Skeletal muscle cell (primary cell): ENCODE measurements at places on chromosomes 2 and 18.
A peak's percentile ranks its signal among the peaks of the same experiment; 100 is the strongest.

DNA sequence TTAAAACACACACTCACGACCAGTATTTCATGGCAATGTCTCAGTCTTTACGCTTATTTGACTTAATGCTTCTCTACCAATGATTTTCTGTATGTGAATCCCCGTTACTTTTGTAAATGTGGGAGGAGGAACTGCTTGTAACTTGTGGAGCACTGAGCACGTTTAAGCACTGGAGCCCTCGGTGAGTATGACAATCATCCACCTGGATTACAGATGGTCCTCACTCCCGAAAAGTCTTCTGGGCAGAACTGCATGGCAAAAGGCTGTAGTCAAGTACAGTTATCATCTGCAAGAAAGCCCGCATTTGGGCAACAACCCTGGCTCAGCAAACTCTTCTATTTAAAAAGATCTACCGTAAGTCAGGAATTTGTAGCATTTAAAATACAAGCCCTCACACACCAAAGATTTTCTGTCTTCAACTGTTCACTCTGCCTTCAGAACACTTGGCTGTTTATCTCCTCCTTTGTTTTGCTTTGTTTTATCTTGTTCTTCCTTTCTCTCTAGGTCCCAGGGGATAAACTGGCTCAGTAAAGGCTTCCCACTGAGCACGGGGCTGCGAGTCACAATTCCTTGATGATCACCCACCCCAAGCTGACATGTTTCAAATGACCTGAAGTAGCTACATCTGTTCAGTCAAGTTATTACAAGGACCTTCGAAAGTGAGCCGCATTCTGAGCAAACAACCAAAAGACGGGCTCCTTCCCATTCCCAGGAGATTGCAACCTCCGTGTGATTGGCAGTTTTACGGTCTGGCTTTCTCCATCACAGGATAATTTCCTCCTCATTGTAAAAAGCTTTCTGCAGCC is 102.2 kb downstream of the DLGAP1 start:
- DNase-seq = no peak

DNA sequence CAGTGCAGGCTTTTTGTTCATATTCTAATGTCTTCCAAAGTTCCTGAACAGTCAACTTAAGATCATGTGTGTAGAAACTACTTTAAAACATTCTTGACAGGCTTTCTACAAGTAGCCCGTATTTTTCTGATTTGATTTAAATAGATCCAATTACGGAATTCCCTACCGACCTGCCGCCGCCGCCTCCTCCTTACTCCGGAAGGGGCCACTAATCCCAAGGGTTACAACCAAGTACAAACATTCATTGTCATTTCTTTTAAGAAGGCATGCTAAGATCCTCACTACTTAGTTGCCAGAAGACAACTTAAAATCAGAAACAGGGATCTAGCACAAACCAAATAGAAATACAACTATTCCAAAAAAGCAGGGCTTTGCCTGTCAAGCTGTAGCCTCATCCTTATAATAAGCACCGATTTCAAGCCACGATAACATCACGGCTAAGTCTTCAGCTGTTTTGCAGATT is 784 bp downstream of the WDR33 start:
- DNase-seq = no peak

GRCh38 chr2:209145941-209146681 is 277.7 kb upstream of the MAP2 start:
- DNase-seq = no peak

DNA sequence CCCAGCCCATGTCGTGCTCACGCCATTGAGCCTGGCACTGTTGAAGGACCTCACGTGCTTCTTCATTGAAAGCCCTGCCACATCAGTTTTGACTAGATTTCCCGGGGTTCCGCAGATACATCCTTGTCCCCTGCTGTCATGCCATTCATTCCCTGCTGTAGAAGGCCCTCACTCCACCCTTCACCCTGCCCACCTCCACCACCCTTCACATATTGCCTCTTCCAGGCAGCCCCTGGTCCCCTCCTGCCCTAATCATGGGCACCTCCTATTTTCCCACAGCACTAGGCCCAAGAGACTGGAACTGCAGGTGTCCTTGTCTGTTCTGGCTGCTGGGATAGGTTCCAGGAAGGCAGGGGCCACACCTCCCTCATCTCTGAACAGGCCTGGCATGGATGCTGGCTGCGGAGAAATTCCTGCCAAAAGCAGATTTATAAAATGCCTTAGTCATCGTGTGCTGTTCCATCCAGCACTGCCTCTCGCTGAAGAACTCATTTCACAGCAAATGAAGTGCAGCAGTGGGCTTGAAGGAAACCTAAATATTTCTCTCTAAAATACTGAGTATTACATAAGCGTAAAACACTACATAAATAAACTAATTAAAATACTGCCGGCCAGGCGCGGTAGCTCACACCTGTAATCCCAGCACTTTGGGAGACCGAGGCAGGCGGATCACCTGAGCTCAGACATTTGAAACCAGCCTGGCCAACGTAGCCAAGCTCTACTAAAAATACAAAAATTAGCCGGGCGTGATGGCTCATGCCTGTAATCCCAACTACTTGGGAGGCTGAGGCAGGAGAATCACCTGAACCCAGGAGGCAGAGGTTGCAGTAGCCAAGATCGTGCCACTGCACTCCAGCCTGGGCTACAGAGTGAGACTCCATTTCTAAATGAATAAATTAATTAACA is 38.4 kb downstream of the EIF4E2 start:
- DNase-seq = peak; percentile 36

DNA sequence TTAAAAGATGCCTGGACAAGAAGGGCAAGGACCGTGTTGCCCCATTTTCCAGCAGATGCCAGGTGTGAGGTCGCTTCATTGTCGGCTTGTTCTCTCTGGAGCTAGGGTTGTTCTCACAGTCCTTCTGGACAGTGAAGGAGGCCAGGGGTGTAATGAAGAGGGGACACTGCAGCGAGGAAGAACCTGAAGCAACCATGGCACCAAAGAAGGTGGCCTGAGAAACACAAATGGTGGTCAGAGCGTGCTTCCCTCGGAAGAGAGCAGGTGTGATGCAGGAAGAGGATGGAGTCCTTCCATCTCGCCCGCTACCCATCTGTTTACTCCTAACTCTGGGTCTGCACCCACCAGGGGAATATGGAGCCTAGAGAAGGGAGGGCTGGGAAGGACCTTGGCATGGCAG is 50.3 kb upstream of the TWIST2 start:
- DNase-seq = no peak

GRCh38 chr2:39661826-39662225 is 3.9 kb upstream of the TMEM178A start:
- DNase-seq = no peak

DNA sequence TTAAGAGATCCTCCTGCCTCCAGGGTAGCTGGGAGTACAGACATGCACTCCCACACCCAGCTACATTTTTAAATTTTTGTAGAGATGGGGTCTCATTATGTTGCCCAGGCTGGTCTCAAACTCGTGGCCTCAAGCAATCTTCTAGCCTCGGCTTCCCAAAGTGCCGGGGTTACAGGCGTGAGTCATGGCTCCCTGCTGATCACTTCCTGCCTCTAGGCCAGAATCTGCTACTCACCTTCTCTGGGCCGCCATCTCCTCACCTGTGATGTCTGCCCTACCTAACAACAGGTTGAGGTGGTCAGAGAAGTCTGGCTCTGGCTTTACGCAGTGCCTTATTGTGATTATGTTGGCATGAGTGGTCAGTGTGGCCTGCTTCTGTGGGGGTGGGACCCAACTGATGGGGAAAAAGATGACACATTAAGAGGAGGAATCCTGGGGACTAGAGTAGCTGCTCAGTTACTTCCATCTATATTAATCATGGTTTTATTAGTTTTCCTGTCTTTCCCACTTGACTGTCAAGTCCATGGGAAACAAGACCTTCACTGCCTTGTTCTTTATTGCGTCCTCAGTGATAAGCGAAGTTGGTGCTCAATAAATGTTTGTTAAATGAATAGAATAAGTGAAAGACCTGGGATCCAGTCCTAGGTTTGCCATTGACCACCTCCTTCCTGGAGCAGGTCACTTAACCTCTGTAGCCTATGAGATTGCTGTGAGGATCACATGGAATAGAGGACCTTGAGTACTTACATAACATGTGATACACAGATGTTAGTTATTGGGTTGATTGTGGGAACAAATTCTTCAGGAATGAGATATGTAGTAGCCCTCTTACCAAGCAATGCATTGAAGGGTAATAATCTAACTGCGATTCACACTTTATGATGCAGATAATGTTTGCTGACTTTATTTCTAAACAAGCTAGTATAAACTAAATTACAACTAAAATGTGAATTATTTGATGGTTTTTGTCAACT is 15.7 kb downstream of the KCTD1 start:
- DNase-seq = no peak

- no peak for DNase-seq
These were observed at the start of gene M1AP for GRCh38 chr2:74648009-74648443. M1AP (minus strand) TSS chr2:74648330; CDS start chr2:74640275, 8,055 bp downstream.

DNA sequence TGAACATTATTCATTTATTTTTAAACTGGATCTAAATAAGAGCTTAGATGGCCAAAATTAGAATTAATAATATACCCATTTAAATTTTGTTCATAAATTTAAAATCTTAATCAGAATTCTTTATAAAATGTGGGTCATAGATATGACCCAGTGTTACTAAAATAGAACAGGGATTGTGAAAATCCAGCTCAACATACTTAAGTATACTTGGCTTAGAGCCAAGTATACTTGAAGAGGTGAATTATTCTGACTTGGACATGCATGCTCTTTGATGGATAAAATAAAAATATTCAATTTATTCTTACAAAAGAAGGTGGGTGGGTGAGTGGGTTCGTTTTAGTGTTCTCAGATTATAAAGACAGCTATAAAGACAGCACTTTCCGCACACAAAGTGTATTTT is 70.7 kb downstream of the SPOPL start:
- no peak for DNase-seq

DNA sequence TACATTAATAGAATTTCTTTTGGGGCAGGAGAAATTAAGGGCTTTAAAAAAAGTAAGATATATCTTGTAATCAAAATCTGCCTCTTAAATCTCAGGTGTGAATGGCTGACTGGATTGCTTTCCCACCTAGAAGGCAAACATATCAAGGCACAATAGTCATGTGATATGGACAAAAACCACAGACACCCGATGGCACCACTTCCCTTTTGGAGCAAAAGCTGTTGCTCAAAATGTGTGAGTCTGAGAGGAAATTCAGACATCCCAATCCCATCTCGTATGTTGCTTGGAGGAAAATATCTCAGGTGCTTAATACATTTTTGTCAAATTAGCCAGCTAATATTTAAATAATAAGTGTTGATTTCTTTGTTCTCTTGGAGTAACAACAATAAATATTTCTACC is 120.7 kb downstream of the KCNF1 start:
- DNase-seq = no peak

GRCh38 chr2:136381245-136381644 is 263.3 kb upstream of the CXCR4 start:
- no peak for DNase-seq

DNA sequence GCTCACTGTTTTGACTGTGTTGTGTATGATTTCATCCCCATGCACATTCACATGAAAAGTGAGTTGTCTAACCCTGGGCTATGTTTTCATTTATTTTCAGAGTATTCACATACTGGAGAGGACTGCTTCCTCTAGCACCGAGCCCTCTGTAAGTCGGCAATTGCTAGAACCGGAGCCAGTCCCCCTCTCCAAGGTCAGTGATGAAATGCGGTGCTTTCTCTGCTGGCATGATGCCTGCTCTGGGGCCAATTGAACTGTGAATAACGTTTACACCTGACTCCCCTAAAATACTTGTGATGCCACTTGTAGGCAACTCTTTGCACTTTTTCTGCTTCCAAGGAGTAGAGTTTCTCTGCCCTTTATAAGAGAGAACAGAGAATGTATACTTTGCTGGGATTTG is 126.9 kb downstream of the PRKRA start:
- no peak for DNase-seq
